Hypothalamus (tissue), 51 donors: ENCODE measurements at places on chromosomes 5 and 9.
A peak's percentile ranks its signal among the peaks of the same experiment; 100 is the strongest.

DNA sequence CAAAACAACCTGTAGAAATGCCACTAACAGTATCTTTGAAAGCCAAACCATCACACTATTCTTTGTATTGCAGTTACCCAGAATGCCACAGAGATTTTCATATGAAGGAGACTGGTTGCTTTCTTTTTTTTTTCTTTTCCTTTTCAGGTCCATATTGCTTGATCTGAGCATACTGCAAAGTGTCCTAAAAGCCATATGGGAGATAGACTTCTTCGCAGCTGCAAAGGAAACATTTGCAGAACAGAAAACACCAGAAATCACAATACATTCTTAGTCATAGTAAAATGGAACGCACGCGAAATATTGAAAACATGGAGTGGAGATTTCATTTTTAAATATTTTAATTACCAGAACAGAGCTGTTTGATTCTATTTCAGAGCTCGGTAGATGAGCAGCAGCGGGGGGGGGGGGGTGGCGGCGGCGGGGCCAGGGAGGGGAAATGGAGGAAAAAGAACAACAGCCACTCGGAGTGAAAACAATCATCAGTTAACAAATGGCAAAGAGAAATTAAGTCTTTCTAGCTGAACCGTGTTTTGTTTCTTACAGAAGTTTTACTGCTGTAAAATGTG is 284.1 kb downstream of the NFIB start:
- DNase-seq = no peak

DNA sequence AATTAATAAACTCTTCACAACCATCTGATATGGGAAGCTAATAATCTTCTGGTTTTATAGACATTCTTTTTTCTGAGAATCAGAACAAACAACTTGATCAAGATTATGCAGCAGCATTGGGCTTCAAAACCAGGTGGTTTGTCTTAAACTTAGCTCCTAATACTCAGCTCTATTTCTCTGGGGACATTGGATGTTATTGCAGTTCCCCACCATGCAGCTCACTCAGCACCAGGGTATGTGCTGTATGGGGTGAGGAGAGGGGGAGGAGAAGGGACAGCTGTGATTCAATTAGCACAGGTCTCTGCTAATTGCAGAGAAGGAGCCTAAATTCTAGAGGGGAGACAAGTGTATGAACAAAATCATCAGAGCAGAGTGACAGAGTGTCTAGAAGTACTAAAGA is 210.7 kb upstream of the TNC start:
- DNase-seq = no peak

- DNase-seq = no peak
These were observed 97.7 kb upstream of the LRRTM2 start for GRCh38 chr5:138972836-138973235.

- DNase-seq = no peak
These were observed 28.0 kb upstream of the SYK start for GRCh38 chr9:90773617-90774016.

GRCh38 chr5:176570044-176570443 is 20.9 kb downstream of the CDHR2 start:
- DNase-seq = no peak

DNA sequence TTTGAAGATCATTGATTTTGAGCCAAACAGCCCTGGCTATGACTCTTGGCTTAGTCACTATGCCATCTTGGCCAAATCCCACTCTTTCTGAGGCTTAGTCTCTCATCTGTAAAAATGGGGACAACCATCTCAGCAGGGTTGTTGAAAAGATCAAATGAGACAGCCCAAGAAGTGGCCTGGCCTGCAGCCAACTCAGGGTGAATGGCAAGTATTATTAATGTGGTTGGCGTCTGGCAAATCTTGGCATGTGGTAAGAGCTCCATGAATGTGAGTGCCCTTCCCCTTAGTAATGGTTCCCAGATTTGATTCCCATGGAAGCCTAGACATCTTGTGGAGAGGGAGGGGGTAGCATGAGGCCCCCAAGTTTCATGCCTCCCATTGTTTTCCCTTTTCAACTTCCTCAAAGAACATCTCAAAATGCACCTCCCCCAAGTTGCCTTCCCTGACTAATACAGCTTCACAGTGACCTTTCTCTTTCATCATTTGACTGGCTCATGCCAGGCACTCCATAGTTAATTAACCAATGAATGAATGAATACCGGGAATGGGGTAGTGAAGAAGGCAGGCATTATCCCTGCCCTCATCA is 11.8 kb upstream of the TGFBI start:
- peak; percentile 51 for DNase-seq

GRCh38 chr9:95003689-95004410 is 277.4 kb downstream of the AOPEP start:
- peak; percentile 33 for DNase-seq

DNA sequence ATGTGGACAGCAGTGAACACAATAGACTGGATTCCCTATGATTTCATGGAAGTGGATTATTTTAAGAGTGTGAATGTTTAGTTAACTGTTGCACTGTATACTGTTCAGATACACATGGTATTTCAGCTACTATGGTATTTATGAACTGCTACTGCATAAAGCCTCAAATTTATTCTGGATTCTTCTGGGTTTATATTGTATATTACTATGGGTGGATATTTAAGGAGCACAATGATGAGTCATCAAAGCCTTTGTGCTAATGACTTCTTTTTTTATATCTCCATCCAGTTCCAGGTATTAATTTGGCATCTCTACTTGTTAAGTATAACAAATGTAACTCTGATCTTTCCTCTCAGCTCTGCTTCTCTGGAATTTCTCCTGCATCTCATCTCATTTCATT is 6.8 kb downstream of the KDM4C start:
- DNase-seq = no peak

DNA sequence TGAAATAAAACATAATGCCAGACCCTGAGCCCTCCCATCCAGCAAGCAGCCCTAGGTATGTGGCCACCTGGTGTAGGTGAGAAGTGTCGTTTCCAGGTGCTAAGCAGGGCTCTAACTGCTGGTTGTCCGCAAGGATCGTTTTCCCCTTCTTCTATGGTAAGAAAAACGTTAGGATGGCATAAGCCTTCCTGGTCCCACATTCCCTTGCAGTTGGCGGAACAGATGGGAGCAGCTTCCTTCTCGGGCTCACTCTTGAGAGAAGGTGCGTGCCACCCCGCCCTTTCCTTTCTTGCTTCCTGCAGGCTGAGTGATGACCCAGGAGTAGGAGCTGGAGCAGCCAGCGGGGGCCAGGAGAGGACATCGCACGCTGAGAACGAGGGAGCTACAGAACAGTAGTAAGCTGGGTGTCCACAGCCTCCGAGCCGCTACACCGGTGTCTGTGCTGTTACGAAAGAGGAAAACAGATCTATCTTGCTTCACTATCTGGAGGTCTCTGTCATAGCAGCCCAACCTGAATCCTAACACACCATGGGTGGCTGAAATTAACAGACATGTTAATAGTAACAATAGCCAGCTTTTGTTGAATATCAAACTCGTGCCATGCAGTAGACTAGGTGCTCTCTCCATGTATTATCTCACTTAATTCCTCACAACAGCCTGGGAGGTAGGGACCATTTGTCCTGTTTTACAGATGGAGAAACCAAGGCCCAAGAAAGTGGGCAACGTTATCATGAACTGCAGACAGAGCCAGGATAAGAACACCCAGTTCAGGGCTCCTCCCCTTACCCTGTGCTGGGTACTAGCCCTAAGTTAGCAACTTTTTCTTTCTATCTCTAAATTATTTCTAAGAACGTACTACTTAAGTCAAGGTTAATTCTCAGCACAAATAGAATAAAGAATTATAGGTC is 139.8 kb downstream of the COL23A1 start:
- no peak for DNase-seq
